ENCODE measurements at places on chromosomes 3 and 15.

DNA sequence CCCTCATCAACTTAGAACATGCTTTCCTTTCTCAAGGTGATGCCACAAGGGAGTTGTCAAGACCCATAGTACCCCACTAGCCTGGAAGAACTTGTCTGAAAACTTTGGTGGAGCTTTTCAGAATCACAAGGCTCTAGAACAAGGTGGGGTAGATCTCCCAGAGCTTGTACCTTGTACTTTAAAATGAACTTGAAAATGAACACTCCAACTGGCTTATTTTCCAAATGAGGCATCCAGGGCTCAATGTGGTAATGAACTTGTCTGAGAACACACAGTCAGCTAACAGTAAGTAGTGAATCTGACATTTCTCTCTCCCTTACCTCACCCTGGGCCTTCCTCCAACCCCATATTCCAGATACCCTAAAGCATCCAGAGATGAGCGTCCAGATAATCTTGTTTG is 81.8 kb upstream of the THBS1 start:
- DNase-seq = no peak

DNA sequence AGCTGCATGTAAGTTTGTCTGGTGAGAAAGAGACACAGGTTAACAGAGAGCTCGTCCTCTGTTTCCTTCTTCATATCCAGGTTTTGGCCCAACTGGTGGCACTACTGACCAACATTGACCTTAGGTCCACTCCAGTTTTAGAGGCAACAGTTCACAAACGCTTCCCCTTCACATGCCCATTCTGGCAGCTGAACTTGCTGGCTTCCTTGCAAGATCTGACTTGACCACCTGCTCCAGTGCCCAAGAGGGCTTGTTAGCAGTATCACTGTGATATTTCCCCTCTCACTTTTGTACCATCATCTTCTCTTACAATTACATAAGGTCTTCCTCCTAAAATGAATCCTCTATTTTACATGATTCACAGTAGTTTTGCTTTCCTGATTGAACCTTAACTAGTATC is 71.3 kb downstream of the CNTN6 start:
- DNase-seq = no peak

DNA sequence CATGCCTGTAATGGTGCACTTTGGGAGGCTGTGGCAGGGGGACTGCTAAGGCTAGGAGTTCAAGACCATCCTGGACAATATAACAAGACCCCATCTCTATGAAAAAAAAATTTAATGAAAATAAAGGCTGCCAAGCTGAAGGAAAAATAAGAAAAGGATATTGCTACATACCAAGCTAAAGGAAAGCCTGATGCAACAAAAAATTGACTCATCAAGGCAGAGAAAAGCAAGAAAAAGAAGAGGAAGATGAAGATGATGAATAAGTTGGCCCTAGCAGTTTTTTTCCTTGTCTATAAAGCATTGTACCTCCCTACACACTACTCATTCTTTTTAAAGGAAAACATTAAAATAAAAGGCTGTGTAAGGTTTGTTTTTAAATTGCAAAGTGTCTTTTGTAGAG is 441.9 kb upstream of the MDFIC2 start:
- no peak for DNase-seq

DNA sequence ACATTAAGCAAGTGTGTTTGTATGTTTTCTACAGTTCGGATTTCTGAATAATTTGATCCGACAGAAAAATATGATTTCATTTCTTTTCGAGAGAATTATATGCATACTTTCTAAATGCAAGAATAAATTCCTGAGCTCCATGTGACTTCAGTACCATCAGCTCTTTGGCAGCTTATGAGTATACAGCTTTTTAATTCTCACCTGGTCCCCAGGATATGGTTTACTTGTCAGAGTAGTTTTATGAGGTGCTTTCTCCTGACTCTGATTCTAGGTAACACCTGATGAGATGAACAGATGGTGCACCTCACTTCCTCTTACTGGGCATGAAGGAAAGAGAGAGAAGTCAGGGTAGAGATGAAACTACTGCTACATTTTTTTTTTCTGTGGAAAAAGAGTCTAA is 3.1 kb downstream of the HGD start:
- no peak for DNase-seq

DNA sequence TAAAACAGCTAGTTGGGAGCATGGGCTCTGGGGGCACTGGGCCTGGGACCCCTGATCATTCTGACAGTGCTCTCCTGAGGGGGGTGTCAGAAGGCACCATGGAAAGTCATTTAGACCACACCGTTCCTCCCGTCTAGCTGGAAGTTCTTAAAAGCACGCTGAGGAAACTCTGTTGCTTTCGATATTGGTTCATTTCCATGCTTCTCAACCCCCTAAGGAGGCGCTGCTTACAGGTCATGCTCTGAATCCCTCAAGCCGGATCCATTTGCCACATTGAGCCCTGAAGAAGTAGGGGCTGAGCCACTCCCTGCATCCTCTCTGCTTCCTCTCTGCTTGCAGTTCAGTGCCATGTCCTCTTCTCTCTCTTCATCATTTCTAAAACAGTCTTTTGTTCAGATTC is 187.2 kb downstream of the CACNA2D3 start:
- no peak for DNase-seq

DNA sequence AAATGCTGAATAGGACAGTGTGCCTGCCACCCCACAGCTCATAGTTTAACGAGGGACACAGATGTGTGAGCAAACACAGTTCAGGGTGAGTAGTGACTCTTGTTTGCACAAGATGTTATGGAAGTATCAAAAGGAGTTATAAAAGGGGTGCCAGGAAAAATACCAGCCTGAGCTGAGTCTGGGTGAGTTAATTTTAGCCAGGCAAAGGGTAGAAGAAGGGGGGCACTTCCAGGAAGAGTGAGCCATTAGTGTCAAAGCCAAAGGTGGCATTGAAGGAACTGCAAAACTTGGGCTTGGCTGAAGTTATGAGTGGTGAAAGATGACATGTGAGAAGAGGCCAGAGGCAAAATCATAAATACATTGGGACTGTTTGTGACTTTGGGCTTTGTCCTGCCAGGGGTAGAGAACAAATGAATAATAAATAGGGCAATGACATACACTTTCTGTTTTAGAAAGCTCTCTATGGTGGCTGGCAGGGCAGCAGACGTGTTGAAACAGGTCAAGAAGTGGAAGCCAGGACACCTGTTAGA is 1.9 kb upstream of the SPPL2A start:
- no peak for DNase-seq

- DNase-seq = no peak
Measured at GRCh38 chr3:175861916-175862315, 1002.8 kb downstream of the NAALADL2 start.

DNA sequence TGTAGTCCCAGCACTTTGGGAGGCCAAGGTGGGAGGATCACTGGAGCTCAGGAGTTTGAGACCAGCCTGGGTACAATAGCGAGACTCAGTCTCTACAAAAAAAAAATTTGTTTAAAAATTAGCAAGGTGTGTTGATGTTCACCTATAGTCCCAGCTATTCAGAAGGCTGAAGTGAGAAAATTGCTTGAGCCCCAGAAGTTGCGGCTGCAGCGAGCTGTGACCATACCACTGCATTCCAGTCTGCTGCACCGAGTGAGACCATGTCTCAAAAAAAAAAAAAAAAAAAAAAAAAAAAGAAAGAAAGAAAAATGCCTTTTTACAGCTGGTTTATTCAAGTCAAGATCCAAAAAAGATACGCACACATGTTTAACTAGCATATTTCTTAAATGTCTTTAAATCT is 17.0 kb upstream of the MUC20 start:
- DNase-seq = no peak

- DNase-seq = no peak
Measured at GRCh38 chr3:36257158-36257852, 123.0 kb upstream of the STAC start.

- no peak for DNase-seq
Measured at GRCh38 chr3:180875124-180875698, 37.3 kb upstream of the FXR1 start.

DNA sequence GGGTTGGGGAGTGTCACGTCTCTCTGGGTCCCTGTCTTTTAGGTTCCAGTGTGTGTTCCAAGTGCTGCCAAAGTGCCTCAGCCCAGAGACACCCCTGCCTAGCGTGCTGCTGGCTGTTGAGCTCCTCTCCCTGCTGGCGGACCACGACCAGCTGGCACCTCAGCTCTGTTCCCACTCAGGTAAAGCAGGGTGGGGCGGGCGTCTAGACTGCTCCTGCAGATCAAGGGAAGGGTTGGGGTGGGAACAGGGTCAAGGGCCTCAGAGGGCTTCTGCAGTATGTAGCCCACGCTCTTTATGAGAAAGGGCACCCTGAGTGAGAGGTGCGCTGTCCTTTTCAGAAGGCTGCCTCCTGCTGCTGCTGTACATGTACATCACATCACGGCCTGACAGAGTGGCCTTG is 17.2 kb downstream of the ATRIP start:
- no peak for DNase-seq

DNA sequence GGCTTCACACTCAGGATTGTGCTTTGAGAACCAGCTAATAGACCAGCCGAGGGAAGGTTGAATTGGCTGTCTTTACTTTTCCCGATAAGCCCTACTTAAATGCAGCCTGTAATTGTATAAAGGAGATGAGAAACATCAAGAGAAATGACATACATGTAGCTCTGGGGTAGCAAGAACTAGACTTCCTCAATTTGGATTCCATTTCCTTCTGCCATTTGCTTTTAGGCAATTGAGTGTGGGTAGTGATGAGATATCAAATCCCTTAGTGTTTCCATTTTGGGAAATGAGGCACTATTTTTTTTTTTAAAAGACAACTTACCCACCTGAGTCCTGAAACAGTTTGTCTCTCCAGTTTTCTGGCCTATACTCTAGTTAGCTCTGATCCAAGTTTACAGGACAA is 2.2 kb downstream of the INAFM2 start:
- no peak for DNase-seq

DNA sequence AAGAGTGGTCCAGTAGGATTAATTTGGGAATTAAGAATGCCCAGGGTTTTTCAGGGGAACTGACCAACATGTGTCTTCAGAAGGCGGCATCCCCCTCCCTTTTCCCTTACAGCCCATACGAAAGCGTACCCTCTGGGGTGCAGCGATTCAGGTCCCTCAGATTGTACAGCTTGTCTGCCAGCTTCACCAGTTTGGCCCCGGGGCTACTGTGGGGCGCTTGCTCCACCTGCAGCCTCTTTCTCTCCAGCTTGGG is 848 bp downstream of the HDDC3 start:
- no peak for DNase-seq

DNA sequence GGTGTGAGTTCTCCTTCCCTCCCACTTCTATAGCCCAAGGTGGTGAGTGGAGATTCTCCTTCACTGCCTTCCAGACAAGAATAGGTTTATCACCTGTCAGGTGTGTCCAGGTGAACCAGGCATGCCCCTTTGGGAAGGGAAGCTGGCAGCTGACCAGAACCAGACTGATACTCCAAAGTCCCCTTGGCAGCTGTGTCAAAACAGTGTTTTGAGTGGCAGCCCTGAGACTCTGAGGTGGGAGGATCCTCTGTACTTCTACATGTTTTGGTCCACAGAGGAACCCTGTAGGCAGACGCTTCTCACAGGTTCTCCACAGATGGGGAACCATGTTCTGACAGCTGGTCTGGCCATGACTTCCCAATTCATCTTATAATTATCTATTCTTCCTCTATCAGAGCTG is 30.1 kb downstream of the ISL2 start:
- DNase-seq = no peak

- DNase-seq = no peak
Measured at GRCh38 chr3:165503825-165504224, 307.6 kb upstream of the SLITRK3 start.

DNA sequence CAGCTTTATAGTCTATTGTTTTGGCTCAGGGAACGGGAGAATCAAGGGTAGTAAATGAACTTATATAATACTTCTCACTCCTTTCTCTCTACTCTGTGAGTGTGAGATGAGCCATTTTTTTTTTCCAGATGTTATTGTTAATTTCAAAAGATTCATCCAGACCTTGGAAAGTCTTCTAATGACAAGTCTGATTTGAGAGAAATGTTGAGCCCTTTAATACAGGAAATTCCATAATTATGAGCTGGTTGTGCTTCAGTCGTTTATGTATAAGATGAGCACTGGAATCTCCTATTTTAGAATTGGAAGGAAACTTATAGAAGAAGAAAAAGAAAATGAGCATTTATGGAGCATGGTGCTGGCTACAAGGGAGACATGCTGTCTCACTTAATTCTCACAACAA is 92.0 kb downstream of the FBN1 start:
- DNase-seq = no peak
